ENCODE measurements at places on chromosomes 2 and 18. TPM values are rescaled to one million over a fixed set of nuclear protein-coding genes. Genes with fewer than 3 reads are reported as not detected.

Gene ATL2
- total RNA-seq, result 29.7 TPM

Gene BOLL
- total RNA-seq, result not detected

Gene MYOM1
- total RNA-seq, result 1.6 TPM

Gene PRKCE
- total RNA-seq, result 8.6 TPM

Gene KCNG2
- not detected for total RNA-seq

Gene CRYGC
- total RNA-seq, result not detected

Gene ADCYAP1
- total RNA-seq, result not detected

Gene CCDC141
- not detected for total RNA-seq

Gene SH3BP4
- total RNA-seq, result 34.9 TPM

Gene PRSS56
- total RNA-seq, result not detected

Gene NOSTRIN
- total RNA-seq, result 5.5 TPM

Gene ACTG2
- total RNA-seq, result 0.39 TPM

Gene LAMA1
- 2.0 TPM for total RNA-seq

Gene UGT1A8
- not detected for total RNA-seq

Gene IL1RL1
- total RNA-seq, result not detected

Gene C18orf54
- total RNA-seq, result 2.0 TPM

Gene PLA2R1
- 2.7 TPM for total RNA-seq

Gene C1D
- 11.8 TPM for total RNA-seq

Gene SLC16A14
- 0.11 TPM for total RNA-seq

Gene NT5DC4
- not detected for total RNA-seq

Gene PFN4
- 2.4 TPM for total RNA-seq

Gene ZSCAN30
- 15.2 TPM for total RNA-seq

Gene UGGT1
- total RNA-seq, result 75.0 TPM

Gene RFTN2
- not detected for total RNA-seq

Gene CDKL4
- 0.54 TPM for total RNA-seq

Gene TMEM131
- 56.5 TPM for total RNA-seq

Gene CCDC121
- 2.0 TPM for total RNA-seq

Gene TSPYL6
- not detected for total RNA-seq

Gene ZDBF2
- 7.5 TPM for total RNA-seq

Gene MFSD6
- total RNA-seq, result 15.4 TPM

Gene KYNU
- 0.98 TPM for total RNA-seq

Gene CDH19
- total RNA-seq, result not detected

Gene SLC35F5
- 145 TPM for total RNA-seq

Gene RGPD5
- total RNA-seq, result 13.7 TPM

Gene ANKRD62
- total RNA-seq, result not detected

Gene SULT6B1
- total RNA-seq, result not detected

Gene SULT1C4
- not detected for total RNA-seq

Gene LDLRAD4
- total RNA-seq, result under 0.01 TPM

Gene DAPL1
- total RNA-seq, result not detected

Gene KCNS3
- 0.11 TPM for total RNA-seq

Gene EEF1B2
- 368 TPM for total RNA-seq

Gene UGT1A4
- total RNA-seq, result 0.39 TPM

Data from placental epithelial cell (primary cell).